CD4-positive, alpha-beta T cell (primary cell): ENCODE measurements at places on chromosomes 2 and 18.

DNA sequence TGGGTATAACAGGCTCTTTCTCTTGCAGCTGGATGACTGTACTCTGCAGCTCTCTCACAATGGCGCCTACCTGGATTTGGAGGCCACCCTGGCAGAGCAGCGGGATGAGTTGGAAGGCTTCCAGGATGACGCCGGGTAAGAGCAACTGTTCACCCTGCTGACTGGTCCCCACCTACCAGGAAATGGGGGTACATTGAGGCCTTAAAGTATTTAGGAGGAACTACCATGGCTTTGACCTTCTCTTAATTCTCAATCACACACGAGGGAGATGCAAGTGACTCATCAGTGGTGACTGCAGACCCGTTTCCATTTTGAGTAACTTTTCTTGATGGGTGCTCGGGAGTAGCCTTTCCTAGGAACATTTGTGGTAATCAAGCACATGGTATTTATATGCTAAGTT is 58.0 kb downstream of the FHOD3 start:
- DNase-seq = no peak

- DNase-seq = no peak
These were observed 590 bp downstream of the EIF2B4 start for GRCh38 chr2:27369471-27370025.

GRCh38 chr18:23237524-23238151 is 102.4 kb downstream of the CABLES1 start:
- DNase-seq = no peak

DNA sequence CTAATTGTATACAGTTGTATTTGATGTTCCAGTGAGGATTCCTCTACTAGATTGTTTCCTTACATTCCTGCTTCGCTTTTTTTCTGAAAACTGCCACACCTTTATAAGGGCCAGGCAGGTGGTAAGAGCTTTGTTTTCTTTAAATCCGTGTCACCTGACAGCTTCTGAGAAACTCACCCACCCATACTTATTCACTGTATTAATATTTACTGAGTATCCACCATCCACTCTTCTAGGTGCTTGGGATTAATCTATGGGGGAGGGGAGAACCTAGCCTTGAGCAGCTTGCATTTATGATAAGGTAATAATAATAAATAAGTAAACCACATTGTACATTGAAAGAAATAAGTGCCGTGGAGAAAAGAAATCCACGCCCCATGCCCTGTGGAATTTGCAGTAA is 174.7 kb upstream of the AGAP1 start:
- no peak for DNase-seq

DNA sequence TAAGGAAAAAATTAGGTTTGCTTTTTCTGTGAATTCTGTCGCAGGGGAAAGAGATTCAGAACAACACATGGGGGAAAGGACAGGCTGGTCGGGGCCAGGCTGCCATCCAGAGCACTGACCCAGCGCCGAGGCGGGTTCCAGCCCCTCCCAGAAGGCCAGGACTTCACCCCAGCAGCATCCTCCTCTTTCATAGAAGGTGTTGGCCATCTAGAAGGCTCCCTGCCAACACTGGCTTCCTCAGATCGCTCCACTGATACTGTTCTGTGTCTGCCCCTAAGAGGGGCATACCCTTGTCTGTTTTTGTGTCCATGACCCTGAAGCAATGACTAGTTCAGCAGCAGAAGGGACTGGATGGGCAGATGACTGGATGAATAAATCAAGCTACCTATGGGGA is 144.5 kb downstream of the HDAC4 start:
- no peak for DNase-seq

DNA sequence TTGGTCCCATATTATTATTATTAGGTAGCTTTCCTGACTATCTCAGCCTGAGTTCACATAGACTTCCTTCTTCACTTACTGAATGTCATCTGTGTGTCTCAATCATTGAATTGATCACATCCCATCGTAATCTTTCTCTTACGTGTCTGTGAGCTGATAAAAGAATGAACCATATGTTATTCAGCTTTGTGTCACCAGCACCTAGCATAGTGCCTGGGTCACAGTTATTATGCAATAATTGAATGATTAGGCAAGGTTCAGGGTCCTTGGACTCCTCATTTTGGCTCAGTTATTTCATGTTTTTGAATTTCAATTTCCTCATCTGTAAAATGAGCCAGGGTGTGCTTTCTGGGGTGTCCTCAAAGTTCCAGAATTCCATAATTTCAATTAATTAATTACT is 107.2 kb downstream of the ZEB2 start:
- DNase-seq = no peak

DNA sequence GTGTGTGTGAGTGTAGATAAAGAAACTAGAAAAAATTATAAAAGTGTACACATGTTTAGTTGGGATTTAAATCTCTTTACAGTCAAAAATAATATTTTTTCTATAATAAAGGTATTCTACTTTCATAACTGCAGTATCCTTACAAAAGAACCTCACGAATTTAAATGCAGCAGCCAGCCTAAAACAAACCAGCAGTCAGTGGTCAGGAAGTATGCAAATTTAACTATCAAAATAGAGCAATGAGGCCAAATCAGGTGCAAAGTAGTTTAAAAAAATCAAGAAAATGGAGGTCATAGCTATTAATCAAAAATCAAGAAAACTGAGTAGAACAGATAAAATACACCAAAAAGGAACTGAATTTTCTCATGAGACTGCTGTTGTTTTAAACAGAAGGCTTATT is 407.1 kb downstream of the CDH19 start:
- DNase-seq = no peak

GRCh38 chr2:21924640-21925285 is 801.0 kb downstream of the TDRD15 start:
- DNase-seq = no peak

GRCh38 chr2:68745006-68745405 is 10.4 kb downstream of the ARHGAP25 start:
- no peak for DNase-seq

DNA sequence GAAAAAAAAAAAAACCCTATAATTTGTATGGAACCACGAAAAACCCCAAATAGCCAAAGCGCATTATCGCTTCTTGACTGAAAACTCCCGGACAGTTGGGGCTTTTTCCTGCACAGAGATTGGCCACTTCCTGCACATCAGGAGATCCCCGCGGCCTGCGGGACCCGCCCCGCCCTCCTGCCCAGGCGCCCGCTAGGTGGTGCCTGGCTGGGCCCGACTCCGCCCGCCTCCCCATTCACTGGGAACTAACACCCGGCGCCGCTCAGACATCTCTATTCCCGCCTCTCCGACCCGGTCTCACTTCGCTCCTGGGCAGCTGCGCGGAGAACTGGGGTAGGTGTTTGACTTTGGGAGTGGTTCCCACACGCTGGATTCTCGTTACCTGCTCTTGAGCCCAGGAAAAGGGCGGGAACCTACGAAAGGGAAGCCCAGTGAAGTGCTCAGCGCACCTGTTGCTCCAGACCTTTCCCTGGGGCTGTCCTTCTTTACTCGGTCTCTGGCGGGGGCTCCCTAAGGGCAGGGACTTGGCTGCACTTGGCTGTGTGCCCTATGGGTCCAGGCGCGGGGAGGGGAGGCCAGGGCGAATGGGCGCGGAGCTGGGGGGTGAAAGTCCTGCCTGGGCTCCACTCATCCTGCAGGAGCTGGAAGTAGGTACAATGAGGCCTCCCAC is at the start of gene HMSD:
TSS of gene HMSD (plus strand) at position 234 of the 670 bp plus-strand sequence. CDS start 4,155 bp downstream, outside the sequence.
- peak; percentile 12 for DNase-seq

GRCh38 chr2:3340144-3340543 is 37.5 kb downstream of the EIPR1 start:
- no peak for DNase-seq

- no peak for DNase-seq
These were observed 192.1 kb downstream of the MBD2 start for GRCh38 chr18:54032412-54032811.

DNA sequence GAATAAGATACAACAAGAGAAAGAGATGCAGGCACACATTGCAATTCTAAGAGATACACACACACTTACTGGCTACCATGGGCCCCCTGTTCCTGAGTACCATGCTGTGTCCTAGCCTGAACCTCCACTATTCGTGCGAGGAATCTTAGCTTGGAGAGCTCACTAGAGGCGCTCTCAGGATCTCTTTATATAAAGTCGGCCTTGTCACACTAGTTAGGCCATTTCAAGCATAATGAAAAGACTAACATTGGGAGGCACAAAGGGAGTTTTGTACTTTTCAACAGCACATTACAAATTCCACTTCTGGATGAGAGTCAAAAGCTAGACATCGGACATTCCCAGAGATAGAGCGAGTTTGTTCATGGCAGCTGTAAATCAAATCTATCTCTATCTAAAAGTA is 365.2 kb downstream of the DSEL start:
- DNase-seq = no peak

- no peak for DNase-seq
These were observed 243.0 kb downstream of the DYSF start for GRCh38 chr2:71696381-71696780.

- no peak for DNase-seq
These were observed 20.1 kb downstream of the WDR33 start for GRCh38 chr2:127790694-127791529.

- no peak for DNase-seq
These were observed 34.9 kb upstream of the DYNC1I2 start for GRCh38 chr2:171652416-171652785.

DNA sequence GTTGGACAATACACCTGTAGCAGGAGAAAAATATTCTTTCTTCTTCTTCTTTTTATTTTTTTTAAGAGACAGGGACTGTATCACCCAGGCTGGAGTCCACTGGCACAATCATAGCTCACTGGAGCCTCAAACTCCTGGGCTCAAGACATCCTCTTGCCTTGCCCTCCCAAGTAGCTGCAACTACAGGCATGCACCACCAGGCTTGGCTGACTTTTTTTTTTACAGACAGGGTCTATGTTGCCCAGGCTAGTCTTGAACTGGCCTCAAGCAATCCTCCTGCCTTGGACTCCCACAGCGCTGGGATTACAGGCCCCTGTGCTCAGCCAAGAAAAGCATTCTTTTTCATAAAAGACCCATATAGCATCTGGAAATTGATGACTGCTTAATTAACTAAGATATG is 17.1 kb upstream of the ARHGAP28 start:
- no peak for DNase-seq

- no peak for DNase-seq
These were observed 628 bp upstream of the CAPG start for GRCh38 chr2:85410584-85411404.

GRCh38 chr2:98020992-98021713 is 25.4 kb upstream of the TMEM131 start:
- no peak for DNase-seq

DNA sequence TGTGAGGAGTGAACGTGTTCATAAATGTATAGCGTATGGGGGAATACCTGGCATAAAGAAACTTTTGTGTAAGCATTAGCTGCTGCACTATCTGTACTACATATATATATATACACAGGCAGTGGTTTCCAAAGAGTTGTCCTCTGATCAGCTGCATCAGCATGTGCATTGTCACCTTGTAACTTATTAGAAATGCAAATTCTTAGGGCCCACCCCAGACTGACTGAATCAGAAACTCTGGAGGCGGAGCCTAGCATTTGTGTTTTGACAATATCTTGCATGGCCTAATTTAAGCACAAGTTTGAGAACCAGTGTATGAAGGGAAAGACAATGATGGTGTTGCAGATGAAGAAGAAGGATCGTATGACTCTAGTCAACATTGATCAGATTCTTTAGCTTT is 299.5 kb downstream of the CCDC102B start:
- DNase-seq = no peak

DNA sequence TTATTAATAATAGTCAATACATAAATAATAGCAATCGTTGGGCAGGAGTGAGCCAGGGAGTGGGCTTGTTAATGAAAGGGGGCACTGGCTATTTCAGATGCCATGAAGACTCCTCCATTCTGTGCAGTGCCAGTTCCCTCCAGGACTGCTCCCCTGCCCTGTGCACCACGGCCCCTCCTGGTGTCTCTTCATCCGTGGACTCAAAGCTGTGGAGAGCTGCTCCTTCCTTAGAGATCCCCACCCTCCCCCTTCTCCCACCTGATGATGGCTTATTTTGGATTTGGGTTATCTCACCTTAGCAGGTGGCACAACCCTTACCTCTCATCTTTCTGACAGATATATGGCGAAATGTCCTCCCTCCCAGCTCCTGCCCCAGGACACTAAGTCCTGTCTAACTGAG is 3.1 kb upstream of the CELF4 start:
- DNase-seq = no peak

- no peak for DNase-seq
These were observed 375.3 kb downstream of the SLC4A3 start for GRCh38 chr2:220002699-220003098.

- no peak for DNase-seq
These were observed 44.0 kb upstream of the ARHGAP15 start for GRCh38 chr2:143085125-143085784.

- DNase-seq = no peak
These were observed 105.1 kb downstream of the HNRNPLL start for GRCh38 chr2:38497670-38498037.

- no peak for DNase-seq
These were observed 237.0 kb downstream of the ZNF407 start for GRCh38 chr18:74834424-74835309.

DNA sequence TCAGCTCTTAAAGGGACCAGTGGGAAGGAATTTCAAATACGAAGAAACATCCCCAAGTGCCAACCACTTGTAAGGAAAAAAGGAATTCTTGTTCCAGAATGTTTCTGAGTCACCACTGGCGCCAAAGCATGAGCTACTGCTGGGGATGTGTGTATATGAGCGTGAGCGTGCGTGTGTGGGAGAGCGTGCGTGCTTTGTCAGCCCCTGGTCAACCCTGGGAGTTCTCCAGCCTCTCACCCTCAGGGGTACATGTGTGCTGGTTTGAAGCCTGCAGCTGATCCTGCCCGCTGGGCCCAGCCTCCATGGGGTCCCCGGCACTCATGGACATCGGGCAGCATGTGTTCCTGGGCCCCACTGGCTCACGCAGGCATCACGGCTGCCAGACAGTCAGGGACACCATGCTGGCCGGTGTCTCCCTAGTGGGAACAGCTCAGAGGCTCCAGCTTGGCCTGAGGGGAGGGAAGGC is 17.1 kb downstream of the HS6ST1 start:
- no peak for DNase-seq

GRCh38 chr2:200749631-200750322 is 61.9 kb upstream of the BZW1 start:
- no peak for DNase-seq

DNA sequence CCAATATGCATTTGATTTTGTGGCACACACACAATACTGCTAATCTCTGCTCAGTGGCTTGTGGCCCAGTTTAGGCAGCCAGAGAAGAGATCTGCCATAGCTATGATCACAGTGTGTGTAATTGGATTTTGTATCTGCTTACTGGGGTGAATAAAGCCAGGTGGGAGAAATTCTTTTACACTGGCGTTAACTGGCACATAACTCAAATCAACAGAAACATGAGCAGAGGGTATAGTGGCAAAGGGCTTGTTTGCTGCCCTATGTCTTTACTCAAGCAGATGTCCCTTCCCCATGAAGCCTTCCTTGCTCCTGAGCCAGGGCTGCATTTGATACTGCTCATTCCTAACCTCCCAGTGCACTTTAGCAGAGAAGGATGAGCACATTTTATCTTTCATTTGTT is 28.5 kb downstream of the STON1 start:
- no peak for DNase-seq

DNA sequence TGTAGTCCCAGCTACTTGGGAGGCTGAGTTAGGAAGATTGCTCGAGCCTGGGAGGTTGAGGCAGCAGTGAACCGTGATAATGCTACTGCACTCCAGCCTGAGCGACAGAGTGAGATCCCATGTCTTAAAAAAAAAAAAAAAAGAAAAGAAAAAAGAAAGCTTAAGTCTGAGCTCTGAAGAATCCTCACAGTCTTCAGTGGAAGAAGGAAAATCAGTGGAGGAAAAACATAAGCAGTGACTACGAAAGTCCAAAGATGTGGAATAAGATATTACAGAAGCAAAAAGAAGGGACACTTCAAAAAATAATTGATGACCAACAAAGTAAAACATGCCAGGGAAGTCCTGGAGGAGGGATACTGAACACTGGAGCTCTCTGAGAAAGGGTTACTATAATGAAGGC is 2.8 kb upstream of the PCGF1 start:
- DNase-seq = no peak
